ENCODE measurements at places on chromosomes 1 and 21.

DNA sequence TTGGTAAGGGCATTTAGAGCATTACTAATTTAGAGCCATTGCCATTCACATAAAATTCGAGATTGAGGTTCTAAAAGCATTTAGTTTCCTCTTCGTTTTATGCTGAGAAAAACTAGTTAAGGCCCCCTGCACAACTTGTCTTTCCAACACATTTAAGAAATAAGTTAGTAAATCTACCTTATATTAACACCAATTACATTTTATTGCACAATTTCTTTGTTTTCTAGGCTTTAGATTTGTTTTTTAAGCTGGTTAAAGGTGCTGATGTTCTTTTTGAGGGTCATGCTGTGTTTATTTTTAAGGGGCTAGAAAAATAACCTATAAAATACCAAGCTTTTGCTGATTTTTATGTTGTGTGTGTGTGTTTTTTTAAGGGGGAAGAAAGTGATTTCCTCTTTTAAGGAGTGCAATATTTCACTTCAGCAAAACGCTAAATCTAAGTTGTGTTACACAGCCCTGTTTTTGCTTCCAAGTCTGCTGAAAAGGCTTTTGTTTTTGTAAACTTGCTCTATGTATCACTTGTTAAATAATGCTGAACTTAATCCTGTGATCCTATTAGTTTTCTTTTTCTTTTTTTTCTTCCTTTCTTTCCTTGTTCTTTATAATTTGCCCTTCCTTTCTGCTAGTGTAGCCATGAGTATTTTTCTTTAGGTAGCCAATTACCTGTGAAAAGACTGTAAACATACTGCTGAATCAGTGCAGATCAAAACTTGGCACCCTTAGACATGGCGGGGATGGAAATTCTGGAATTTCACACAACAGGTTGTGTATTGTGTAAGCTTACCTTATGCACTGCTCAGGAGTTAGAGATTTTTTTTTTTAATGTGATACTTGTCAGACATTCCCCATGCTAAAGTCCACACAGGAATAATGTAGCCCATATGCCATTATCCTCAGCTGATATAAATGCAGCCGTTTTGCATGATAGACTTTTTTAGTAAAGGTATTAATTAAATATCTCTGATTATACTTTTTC is 1.5 kb downstream of the CEPT1 start:
- no peak for DNase-seq

GRCh38 chr1:201501812-201502510 is 5.0 kb downstream of the CSRP1 start:
- no peak for DNase-seq

GRCh38 chr21:31869750-31870149 is 3.1 kb upstream of the HUNK start:
- DNase-seq, result no peak

- no peak for DNase-seq
These were observed 337.5 kb downstream of the KCNH1 start for GRCh38 chr1:210796421-210796820.

- DNase-seq, result no peak
These were observed 497 bp upstream of the FUCA1 start for GRCh38 chr1:23868557-23869016.

GRCh38 chr1:186206048-186206570 is 168.9 kb downstream of the TPR start:
- no peak for DNase-seq

DNA sequence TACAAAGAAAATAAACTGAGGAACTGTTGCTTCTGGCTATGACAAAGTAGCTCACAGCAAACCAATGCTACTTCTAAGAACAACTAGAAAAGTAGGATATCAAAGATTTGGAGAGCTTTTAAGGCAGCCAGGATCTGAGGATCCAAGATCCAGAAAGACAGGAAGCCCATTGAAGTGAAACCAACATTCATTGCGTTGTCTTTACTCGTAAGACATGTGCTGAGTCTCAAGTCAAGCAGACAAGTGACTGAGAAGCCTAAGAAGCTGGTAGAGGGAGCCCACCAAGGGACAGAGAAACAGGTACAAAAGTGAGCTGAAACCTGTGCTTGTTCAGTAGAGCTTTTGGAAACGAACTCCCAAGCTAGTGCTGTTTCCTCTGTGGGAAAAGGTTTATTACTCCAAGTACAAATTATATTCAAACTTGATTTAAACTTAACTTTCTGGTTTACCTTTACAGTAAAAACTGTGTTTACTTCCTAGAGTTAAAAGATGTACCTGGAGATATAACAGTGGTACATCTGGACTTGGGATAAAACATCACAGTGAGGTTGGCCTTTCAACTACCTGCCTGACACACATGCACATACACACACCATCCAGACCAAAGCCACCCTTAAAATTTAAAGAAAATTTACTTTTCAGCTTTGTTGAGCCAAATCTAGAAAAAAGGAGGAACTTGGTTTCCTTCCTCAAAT is 41.2 kb downstream of the NME7 start:
- no peak for DNase-seq

GRCh38 chr1:74690364-74690696 is 16.7 kb upstream of the ERICH3 start:
- no peak for DNase-seq

DNA sequence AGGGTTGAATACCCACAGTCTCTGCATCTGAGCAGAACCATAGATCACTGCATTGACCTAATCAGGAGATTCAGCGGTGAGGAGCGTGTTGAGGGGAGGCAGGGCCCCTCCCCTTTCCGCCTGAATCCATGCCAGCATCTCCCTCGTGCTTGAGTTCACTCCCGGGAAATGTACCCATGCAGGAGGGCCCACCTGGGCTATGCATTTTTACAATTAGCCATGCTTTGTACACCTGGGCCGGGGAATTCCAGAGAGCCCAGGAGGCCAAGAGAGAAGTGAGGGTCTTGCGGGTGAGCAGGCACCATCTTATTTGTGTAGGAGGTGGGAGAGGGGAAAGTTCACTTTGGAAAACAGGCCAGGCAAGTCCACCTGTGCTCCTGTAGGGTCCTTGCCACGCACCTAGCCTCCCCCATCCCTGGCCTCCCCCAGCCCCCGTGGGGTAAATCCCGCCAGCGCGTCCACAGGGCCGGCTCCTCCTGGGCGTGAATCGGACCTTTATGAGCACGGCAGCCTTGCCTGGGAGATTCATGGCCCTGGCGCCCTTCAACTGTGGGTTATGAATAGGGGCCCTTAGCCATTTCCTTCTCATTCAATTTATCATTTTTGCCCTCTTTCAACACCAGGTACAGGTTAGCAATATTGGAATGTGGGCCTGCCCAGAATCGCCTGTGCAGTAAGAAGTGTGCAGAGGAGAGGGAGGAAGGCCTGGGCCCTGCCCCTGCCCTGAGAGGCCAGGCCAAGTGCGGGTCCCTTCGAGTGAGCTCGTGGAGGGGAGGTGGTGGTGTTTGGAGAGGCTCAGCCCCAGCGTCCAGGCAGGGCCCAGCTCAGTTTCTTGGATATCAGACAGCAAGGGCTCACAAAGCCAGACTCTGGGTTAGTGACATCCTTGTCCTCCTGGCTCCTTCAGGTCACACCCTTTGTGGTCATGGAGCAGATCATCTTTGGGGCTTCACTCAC is 84.4 kb upstream of the ACTRT2 start:
- no peak for DNase-seq

GRCh38 chr1:229070168-229070567 is 200.7 kb upstream of the RAB4A start:
- DNase-seq, result no peak

- no peak for DNase-seq
These were observed 539.7 kb downstream of the USP25 start for GRCh38 chr21:16269476-16269875.

GRCh38 chr1:208235982-208236761 is 8.0 kb downstream of the PLXNA2 start:
- no peak for DNase-seq

- DNase-seq, result no peak
These were observed 51.7 kb downstream of the RASAL2 start for GRCh38 chr1:178145605-178146004.

DNA sequence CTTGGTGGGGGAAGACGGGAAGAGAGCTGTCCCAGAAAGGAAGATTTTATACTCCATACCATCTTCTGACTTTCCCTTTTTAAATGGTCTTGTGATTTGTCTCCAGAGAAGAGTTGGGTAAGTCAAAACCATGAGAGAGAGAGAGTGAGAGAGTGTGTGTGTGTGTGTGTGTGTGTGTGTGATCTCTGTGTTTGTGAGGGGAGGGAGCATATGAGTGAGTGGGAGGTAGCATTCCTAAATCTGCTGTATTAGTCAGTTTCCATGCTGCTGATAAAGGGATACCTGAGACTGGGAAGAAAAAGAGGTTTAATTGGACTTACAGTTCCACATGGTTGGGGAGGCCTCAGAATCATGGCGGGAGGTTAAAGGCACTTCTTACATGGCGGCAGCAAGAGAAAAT is 102.0 kb upstream of the VANGL1 start:
- DNase-seq, result no peak

GRCh38 chr1:107533436-107533835 is 392.6 kb downstream of the NTNG1 start:
- DNase-seq, result no peak

DNA sequence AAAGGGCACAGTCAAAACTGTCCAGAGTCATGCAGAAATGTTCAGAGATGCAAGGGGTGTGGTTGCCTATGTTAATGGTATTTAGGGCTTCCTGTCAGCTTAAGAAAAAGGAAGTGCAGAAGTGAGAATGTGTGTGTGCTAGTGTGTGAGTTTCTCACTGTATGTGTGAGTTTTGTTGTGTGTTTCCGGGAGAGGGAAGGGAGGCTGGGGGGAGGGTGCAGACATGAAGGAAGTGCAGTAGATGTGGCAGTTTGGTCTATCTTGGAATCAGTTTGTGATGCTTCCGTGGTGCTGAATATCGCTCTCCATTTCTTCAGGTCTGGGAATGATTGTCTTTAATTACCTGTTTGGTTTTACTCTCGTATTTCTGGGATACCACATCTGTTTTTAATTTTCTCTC is 16.5 kb upstream of the ATP6V1G3 start:
- DNase-seq, result peak; percentile 22

DNA sequence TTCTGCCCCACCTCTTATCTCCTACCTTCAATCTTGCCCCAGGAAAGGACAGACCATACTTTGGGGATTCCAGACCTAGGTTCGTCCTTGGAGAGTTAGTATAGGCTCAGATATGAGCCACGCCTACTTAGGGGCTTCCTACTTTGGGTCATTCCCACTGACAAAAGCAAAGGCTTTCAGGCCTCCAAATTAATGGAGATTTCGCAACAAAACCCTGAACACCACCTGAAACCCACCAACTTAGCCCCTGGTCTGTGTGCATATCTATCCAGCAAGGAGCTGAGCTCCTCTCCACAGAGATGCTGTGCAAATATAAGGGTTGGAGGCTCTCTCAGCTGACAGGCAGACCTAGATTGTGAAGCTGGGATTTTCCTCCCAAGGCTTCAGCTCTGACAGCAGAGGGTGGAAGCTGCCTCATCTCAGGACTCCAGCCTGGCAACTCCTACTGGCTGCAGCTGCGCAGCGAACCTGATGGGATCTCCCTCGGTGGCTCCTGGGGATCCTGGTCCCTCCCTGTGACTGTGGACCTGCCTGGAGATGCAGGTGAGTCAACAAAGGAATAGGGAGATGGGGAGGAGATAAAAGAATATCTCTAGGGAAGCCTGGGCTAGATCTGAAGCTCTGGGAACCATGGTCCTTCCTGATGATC is 2.1 kb downstream of the MPL start:
- DNase-seq, result no peak

- no peak for DNase-seq
These were observed 58.9 kb downstream of the ERG start for GRCh38 chr21:38439426-38439825.

DNA sequence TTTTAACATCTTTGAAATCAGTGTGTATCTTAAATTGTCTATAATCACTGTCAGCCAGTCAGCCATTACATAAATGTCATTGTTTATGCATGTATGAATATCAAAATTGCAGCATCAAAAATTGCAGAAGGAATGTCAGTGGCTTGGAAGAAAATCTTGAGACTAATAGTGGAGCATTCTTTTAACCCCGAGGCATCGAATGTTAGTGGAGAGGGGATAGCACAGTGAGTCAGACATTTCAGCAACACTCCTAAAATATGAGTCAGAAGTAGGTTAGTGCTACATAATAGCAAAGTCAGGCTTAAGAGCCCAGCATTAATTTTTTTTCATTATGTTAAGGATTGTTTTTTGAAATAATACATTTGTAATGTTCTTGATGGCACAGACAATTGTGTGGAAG is 45.5 kb downstream of the SNRPE start:
- no peak for DNase-seq

- DNase-seq, result no peak
These were observed 13.6 kb downstream of the IPO9 start for GRCh38 chr1:201842472-201843027.

DNA sequence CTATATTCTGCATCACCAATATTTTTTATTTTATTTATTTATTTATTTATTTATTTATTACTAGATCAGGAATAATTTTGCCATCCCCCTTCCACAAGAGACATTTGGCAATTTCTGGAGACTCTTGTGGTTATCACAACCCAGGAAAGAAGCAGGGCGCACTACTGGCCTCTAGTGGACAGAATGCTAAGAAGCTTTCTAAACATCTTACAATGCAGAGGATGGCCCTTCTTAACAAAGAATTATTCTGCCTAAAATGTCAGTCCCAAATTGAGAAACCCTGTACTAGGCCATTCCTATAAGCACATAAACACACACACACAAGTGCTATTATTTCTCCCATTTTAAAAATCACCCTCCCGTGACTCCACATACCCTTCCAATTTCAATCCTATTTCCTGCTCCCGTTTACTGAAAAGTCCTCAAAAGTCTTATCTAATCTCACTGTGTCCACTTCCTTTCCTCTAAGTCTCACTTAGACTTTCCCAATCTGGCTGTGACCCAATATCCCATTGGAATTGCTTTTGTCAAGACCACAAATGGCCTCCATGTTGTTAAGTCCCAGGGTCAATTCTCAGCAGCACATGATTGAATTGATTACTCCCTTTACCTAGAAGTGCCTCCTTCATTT is 43.7 kb upstream of the RNF11 start:
- DNase-seq, result peak; percentile 43

DNA sequence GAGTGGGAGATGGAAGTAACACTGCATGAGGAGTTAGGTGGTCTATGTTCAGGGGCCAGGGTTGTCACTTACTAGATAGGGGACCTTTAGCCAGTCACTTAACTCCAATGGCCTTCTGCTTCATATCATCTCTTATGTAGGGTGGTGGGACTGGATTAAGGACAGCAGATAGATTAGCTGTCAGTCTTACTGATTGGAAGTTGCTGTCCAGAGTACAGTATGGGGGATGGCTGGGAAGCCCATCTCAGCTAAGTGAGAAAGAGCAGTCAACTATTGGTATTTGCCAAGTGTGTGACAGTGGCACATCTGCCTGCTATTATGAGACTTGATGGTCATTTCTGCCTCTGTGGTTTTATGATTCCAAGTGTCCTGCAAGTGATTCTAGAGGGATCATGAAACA is 130.9 kb downstream of the FGGY start:
- DNase-seq, result no peak

All from GM10248 (cell line).